Fibroblast of upper back skin (primary cell): ENCODE measurements at places on chromosomes 3 and 15.

- no peak for DNase-seq
Measured at GRCh38 chr15:65619626-65620290, 2.0 kb upstream of the SLC24A1 start.

GRCh38 chr3:156158656-156159295 is 38.4 kb downstream of the KCNAB1 start:
- no peak for DNase-seq

DNA sequence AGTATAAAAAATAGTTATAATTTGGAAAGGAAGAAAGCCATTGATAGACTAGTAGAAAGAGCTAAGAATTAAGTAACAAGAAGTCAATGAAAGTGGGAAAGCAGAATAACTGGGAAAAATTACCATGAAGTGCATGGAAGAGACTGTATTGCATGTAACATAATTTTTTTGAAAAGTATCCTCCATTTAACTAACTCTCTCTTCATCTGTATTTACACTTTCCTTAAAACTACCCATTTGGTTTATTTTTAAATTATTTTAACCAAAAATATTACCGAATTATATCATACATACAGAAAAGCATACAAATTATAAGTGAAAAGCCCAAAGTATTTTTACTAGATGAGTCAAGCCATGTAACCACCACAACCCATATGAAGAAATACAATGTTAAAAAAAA is 1009.9 kb upstream of the SEMA6D start:
- no peak for DNase-seq

- no peak for DNase-seq
Measured at GRCh38 chr3:99648516-99648915, 10.1 kb downstream of the COL8A1 start.

DNA sequence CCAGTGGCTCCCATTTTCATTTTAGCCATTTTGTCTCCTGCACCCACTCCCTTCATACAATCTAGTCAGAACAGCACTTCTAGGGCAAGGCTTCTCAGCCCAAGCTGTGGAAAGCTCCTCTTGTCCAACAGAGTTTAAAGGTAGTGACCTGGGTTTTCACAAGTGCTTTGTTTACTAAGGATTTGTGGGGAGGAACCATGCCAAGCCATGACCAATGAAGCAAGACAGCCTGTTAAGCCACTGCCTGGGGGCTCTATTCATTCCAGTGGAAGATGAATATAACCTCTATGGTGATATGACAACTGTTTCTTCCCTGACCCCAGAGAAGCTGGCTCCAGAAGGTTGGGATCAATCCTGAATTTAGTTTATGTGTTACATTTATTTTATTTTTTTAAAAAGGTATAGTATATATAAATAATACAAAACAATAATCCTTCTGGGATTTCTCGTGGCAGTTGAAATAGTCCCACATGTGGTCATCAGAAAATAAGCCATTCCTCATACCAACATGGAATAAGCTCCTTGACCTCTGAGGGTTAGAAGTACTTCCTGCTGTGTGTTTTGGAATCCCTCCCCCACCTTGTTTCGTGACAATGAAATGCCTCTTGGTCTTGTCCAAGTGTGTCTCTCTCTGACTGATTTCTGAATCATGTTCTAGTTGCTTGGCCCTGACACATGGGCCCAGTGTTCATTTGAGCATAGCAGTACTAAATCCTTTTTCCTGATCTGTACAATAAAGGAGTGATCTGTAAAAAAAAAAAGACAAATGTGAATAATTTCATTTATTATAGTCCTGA is 13.3 kb upstream of the THUMPD3 start:
- DNase-seq = peak; percentile 82

GRCh38 chr3:170142373-170142772 is 39.2 kb downstream of the PHC3 start:
- DNase-seq = no peak

GRCh38 chr3:45944830-45945620 is 1.8 kb downstream of the CXCR6 start:
- DNase-seq = no peak

GRCh38 chr3:148367756-148368155 is 329.9 kb upstream of the AGTR1 start:
- no peak for DNase-seq

GRCh38 chr3:47243419-47244147 is 39.0 kb downstream of the KIF9 start:
- DNase-seq = no peak

GRCh38 chr3:155350571-155350970 is 57.1 kb upstream of the STRIT1 start:
- no peak for DNase-seq

DNA sequence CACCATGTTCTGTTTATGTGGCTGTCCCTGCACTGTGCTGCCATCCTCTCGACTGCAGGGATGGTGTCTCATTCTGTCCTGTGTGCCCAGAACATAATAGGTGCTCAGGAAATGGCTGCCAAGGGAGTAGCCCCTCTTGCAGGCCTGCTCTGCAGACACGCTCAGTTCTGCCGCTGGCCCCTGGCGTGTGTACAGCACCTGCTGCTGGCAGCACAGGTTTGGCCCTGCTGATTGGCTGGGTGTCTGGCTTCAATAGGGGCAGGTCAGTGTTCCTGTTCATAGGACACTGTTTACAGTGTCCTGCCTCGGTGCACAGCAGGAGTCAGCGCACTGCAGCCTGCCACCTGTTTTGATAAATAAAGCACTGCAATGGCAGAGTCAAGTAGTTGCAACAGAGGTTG is 146.9 kb downstream of the DNAJB8 start:
- DNase-seq = no peak

DNA sequence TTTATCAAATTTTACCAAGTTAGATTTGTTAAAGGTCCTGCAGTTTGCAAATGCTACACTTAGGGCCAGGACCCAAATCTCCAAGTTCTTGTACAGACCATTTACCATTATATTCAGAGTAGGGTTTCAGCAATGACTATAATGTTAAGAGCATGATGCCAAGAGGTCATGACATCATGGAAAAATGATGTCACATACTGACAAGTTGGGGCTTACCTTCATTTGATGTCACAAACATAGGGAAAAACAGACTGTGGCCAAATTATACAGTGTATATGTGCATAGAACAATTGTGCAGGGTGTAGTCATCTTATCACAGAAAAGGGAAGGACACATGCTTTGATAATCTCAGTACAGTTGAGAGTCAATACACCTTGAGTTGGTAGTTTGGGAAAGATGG is 10.1 kb upstream of the THRB start:
- DNase-seq = no peak

GRCh38 chr15:92400980-92401787 is 7.5 kb downstream of the ST8SIA2 start:
- DNase-seq = no peak

- DNase-seq = no peak
Measured at GRCh38 chr3:170350515-170351413, 6.8 kb upstream of the SKIL start.

GRCh38 chr15:70299931-70300869 is 202.5 kb upstream of the TLE3 start:
- no peak for DNase-seq

DNA sequence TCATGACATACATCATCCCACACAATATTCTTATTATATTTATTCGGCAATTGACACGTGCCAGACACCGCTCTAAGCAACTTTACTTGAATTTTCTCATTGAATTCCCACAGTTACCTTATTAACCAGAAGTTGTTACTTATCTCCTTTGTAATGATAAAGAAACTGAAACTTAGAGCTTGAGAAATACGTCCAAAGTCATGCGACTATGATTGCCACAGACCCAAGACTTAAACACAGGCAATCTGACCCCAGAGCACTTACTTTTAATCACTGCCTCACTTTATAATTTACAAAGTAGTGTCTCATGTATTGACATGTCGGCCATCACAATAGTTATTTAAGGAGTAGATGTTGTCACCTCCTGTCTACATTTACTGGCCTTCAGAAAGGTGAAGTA is 64.7 kb downstream of the ATP13A4 start:
- no peak for DNase-seq

GRCh38 chr3:117047951-117048705 is 338.5 kb downstream of the TUSC7 start:
- no peak for DNase-seq

DNA sequence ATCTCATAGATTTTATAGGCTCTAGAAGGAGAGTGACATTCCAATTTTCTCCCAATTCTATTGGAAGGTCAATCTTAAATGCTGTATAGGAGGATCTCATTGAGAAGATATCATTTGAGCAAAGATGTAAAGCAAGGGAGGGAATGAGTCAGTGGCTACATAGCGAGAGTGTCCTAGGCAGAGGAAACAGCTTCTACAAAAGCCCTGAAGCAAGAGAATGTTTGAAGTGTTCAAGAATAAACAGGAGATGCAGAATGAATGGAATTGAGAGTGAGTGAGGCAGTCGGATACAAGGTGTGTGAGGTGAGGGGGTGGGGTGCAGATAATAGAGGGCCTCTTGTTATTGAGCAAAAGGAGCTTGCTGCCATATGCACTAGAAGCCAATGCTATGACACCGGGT is 545.9 kb downstream of the IGSF11 start:
- no peak for DNase-seq

DNA sequence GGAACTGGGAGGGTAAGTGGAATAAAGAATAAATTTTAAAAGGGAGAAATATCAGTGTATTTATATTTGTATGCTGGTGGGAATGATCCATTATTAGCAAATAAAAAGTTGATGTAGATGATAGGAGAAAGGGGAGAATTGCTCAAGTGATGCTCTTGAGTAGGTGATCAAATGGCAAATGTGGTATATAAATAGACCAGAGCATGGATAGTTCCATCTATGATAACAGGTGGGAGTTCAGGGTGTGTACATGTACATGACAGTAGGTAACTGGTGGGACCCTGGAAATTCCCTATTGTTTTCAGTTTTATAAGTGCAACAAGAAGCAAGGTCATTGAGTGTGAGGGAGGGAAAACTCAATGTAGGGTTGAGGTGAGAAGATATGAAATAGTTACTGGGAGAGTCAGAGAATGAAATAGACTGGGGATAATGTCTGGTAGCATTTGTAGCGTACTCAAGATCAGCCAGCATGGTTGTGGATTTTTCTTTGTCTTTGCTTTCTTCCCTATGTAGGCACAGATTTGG is 31.3 kb upstream of the EBLN2 start:
- no peak for DNase-seq

- peak; percentile 86 for DNase-seq
Measured at GRCh38 chr15:66294157-66294931, 976 bp downstream of the DIS3L start.

DNA sequence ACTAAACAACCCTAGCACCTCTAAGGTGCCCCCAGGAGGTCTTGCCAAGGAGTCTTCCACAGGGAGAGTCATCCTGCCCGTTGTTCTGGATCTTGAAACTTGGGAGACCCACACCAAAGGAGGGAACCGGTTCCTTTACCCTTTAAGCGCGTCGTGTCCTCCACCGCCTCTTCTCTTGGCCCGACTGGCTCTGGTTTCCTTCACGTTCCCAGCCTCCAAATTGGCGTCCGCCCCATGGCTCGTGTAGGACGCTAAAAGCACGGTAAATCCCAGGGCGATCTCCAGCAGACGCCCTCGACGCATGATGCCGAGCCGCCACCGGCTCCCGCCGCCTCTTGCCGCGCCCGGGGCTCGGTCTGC is 1.1 kb downstream of the FBN1 start:
- peak; percentile 25 for DNase-seq

DNA sequence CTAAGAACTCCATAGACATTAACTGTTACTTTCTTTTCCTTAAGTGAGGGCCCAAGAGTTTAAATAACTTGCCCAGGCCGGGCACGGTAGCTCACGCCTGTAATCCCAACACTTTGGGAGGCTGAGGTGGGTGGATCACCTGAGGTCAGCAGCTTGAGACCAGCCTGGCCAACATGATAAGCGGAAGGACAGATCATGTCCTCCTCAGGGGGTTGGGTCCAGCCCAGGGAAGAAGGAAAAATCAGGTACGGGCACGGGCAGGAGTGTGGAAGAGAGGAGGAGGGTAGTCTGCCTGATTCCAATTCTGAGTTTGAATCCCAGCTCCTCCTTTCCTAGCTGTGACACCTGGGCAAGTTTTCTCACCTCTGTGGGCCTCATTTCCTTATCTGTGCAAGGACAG is 118.8 kb downstream of the ANP32A start:
- DNase-seq = no peak

- no peak for DNase-seq
Measured at GRCh38 chr3:13088028-13089006, 15.1 kb upstream of the IQSEC1 start.

- no peak for DNase-seq
Measured at GRCh38 chr3:37739579-37740290, 121.9 kb upstream of the CTDSPL start.

- DNase-seq = no peak
Measured at GRCh38 chr3:159879146-159879545, 109.5 kb upstream of the IL12A start.

- DNase-seq = peak; percentile 54
Measured at GRCh38 chr15:62085740-62086139, 19.0 kb downstream of the C2CD4A start.

- DNase-seq = no peak
Measured at GRCh38 chr3:28242519-28242918, 1.1 kb downstream of the CMC1 start.

GRCh38 chr15:69727121-69727924 is 274.7 kb downstream of the RPLP1 start:
- no peak for DNase-seq

DNA sequence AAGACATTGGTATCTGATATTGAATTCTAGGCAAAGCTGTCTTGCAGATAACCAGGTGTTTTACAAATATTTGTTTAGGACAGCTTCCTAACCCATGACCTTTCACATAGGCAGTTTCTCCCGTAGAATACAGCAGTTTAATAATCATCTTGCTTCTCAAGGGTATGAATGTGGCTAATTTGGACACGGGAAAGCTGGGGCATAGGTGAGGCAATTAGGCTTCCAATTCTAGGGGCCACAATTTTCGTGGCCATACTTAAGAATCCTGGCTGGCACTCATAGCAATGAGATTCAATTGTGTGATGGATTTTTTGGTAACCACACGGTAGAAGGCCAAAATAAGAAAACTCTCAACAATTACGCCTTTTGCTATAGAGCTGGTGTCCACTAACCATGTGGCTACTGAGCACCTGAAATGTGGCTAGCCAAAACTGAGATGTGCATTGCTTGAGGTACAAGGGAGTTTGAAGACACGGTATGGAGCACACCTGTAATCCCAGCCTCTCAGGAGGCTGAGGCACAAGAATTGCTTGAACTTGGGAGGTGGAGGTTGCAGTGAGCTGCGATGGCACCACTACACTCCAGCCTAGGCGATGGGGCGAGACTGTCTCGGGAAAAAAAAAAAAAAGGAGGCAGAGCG is 34.4 kb downstream of the TFRC start:
- no peak for DNase-seq

DNA sequence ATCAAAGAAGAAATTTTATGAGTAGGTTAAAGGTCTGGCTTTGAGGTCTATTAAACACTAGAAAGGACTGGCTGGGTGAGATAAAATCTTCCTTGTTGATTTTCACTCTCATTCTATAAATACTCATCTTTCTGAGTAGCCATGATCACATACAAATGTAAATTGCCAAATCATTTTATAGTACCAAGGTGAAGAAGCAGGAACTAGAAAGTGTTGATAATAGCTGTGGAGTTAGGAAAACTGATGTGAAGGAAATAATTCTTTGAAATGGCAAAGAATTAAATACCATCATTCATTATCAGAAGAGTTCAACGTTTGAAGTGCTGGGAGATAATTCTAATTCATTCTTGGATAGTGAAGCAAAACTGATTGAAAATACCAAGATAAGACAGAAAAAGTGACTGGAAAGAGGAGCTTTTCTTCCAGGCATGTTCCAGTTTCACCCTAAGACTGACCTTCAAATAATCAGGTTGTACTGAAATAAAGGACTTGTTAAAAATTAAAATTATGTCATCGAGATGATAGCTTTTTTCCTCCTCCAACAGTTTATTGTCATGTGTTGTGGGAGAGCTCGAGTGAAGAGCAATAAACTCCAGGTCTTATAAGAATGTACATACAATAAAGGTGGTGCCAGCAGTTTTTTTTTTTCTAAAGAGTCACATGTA is 17.4 kb downstream of the THBS1 start:
- peak; percentile 74 for DNase-seq
